Keratinocyte (primary cell): ENCODE measurements at places on chromosomes 4 and X. TPM values are rescaled to one million over a fixed set of nuclear protein-coding genes. Genes with fewer than 3 reads are reported as not detected.

The RHOXF2B gene
- 0.03 TPM in 1 of 3 replicates, not detected in the others for polyA plus RNA-seq

DNA sequence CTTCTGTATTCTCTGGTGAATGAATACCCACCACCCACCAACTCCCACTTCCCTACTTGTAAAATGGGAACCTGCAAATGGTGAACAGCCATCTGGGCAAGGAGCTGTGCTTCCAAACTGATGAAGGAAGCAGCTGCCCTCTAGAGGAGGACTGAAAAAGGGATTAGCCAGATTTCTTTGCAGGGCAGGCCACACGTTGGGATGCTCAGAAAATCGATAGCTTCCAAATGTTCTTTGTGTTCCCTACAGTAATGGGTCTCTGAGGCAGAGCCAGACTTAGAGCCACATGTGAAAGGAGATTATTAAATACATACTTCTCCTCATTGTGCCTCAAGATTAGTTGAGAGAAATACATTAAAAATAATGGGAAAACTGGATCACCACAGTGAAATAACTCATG, 39.3 kb upstream of the LPAR4 start:
- H3K4me3 ChIP-seq = no peak overlapping the region
- no peak overlapping the region for H3K27ac ChIP-seq
- H3K27me3 ChIP-seq = no peaks in the 10 kb centered on the region
- DNase-seq = no peak
- H3K4me1 ChIP-seq = no peaks in the 10 kb centered on the region
- H3K36me3 ChIP-seq = no peaks in the 10 kb centered on the region

GRCh38 chr4:141576585-141577110, 59.7 kb upstream of the IL15 start:
- no peak for DNase-seq
- no peaks in the 10 kb centered on the region for H3K27me3 ChIP-seq
- no peak overlapping the region for H3K4me3 ChIP-seq
- H3K4me1 ChIP-seq = no peaks in the 10 kb centered on the region
- no peaks in the 10 kb centered on the region for H3K36me3 ChIP-seq

The H2BW2 gene
- not detected in 3 replicates for polyA plus RNA-seq

DNA sequence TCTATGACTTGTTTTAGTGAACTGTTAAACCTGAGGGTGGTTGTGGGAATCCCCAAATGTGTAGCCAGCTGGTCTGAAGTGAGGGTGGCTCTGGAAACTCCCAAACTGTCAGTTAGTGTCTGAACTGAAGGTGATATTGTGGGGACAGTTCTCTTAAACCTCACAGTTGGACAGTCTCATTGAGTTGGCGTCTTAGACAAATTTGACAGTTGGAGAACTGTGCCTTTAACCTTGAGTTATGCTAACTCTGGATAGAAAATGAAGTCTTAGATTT, 20.7 kb upstream of the CTSO start:
- no peaks in the 10 kb centered on the region for H3K27me3 ChIP-seq
- H3K27ac ChIP-seq = no peak overlapping the region
- H3K36me3 ChIP-seq = no peaks in the 10 kb centered on the region

The FOXO4 gene
- 1.5 to 3.2 TPM (median 1.6 TPM) in 3 replicates for polyA plus RNA-seq

The TBC1D8B gene
- polyA plus RNA-seq = 3.3 to 5.4 TPM (median 4.2 TPM) in 3 replicates

DNA sequence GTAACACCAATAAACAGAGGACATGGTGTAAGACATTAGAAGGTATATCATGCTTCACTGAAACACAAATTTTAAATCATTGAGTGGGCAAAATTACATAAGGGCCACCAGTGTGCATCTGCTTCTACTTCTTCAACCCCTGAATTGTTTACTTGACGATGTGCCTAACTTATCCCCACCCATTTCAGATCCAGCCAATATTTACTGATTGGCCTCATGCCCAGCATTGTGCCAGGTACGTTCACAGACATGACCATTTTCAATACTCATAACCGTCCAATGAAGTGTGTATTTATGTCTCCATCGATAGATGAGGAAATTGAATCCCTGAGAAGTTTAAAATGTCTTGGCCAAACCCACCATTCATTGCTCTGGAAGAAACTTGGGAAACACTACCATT, 208.3 kb upstream of the MID1 start:
- H3K4me3 ChIP-seq = no peak overlapping the region
- H3K4me1 ChIP-seq = no peaks in the 10 kb centered on the region
- H3K36me3 ChIP-seq = no peaks in the 10 kb centered on the region
- no peaks in the 10 kb centered on the region for H3K27me3 ChIP-seq

DNA sequence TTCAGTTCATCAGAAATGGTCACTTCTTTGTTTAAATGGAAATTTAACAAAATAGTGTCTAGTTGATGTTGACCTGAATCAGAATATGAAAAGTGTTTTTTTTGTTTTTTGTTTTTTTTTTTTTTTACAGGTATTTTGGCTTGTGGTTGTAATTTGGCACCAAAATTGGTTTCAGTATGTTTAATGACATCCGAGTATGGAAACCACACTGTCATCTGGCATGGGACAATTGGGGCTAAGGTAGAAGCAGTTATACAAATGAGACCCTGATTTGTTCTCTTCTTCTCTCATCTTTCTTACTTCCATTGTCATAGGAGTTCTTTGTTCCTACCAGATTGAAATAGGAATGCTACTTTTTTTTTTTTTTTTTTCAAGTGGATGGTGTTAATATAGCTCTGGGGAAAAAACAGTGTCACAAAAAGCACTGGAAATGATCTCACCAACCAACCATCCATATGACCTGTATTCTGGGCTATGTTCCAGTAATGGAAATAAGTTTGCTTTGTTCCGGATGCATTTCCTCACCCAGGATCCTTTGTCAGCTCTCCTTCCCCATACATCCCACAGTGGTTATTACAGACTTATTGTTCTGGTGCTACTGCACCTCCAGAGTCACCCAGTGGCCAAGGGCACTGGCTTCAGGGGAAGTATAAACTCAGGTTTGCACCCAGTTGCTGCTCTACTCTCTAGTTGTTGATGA, 95.8 kb downstream of the ATXN3L start:
- peak; percentile 59 for DNase-seq
- H3K4me1 ChIP-seq = peaks cover 24% of the 10 kb centered on the region
- H3K27ac ChIP-seq = peak overlapping the region; percentile 28
- no peaks in the 10 kb centered on the region for H3K27me3 ChIP-seq

- no peaks in the 10 kb centered on the region for H3K27me3 ChIP-seq
- no peak overlapping the region for H3K27ac ChIP-seq
- H3K36me3 ChIP-seq = no peaks in the 10 kb centered on the region
- H3K4me3 ChIP-seq = peak overlapping the region; percentile 61
These were observed 640 bp downstream of the BANK1 start for GRCh38 chr4:101791182-101791558.

The TCEAL5 gene
- polyA plus RNA-seq = not detected in 3 replicates

The CXCL3 gene
- 2.9 to 10.8 TPM (median 6.3 TPM) in 3 replicates for polyA plus RNA-seq

The SRPK3 gene
- 0.08 to 0.21 TPM (median 0.10 TPM) in 3 replicates for polyA plus RNA-seq

DNA sequence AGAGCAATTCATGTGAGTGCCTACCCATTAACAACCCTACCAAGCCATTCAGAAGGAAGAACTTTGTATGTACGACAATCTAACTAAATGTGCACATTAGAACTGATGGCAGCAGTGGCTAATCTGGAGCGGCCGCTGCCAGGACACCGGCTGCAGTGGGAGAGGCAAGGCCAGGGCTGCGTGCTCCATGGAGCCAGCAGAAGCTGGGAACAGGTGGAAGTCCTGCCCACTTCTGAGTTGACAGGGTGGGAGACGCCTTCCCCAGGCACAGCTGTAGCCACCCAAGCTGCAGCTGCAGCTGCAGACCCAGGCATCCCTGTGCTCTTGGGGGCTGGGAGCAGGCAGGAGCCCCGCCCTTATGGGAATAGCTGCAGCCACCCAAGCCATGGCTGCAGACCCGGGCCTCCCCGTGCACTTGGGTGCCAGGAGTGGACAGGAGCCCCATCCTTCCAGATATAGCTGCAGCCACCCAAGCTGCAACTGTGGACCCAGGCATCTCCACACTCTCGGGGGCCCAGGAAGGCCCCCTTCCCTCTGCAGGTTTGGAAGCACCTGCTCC, 79.1 kb upstream of the DDX60 start:
- no peak overlapping the region for H3K27ac ChIP-seq
- H3K27me3 ChIP-seq = no peaks in the 10 kb centered on the region
- no peak overlapping the region for H3K4me3 ChIP-seq
- no peak for DNase-seq
- no peaks in the 10 kb centered on the region for H3K36me3 ChIP-seq

GRCh38 chrX:78754917-78755316, 7.4 kb downstream of the LPAR4 start:
- no peaks in the 10 kb centered on the region for H3K27me3 ChIP-seq
- H3K27ac ChIP-seq = no peak overlapping the region
- no peak for DNase-seq

GRCh38 chrX:16718824-16719333, 533 bp upstream of the SYAP1 start:
- DNase-seq = no peak
- H3K4me1 ChIP-seq = peaks cover 7% of the 10 kb centered on the region
- peak overlapping the region; percentile 70 for H3K4me3 ChIP-seq
- no peaks in the 10 kb centered on the region for H3K27me3 ChIP-seq

- H3K4me3 ChIP-seq = no peak overlapping the region
- no peaks in the 10 kb centered on the region for H3K27me3 ChIP-seq
- no peaks in the 10 kb centered on the region for H3K36me3 ChIP-seq
These were observed 1555.4 kb upstream of the ADGRL3 start for GRCh38 chr4:59644765-59645164.

The PABPC4L gene
- polyA plus RNA-seq = 0.18 to 0.45 TPM (median 0.39 TPM) in 3 replicates

GRCh38 chr4:128220286-128221235, 67.1 kb downstream of the PGRMC2 start:
- H3K4me3 ChIP-seq = no peak overlapping the region
- peaks cover 11% of the 10 kb centered on the region for H3K4me1 ChIP-seq
- no peak overlapping the region for H3K27ac ChIP-seq
- H3K27me3 ChIP-seq = no peaks in the 10 kb centered on the region
- H3K36me3 ChIP-seq = no peaks in the 10 kb centered on the region
- no peak for DNase-seq

DNA sequence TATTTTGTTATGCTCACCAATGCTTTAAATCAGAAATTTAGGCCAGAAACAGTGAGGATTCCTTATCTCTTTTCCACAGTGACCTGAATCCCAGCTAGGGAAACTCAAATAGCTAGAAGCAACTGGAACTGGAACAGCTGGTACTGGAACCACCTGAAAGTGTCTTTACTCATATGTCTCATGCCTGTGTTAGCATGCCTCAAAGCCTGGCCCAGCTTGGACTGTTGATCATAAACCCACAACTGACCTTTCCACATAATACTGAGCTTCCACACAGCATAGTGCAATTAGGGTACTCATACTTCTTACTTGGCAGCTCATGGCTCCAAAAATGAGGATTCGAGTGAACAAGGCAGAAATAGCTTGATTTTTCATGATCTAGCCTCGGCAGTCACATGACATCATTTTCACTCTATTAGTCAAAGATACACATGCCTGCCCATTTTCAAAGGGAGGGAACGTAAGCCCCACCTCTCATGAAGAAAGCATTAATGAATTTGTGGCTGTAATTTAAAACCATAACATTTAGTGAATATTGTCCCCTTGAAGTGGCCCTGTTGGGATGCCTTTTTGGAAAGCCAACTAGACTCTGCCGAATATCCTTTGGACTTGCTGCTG, 80.8 kb upstream of the ACSL1 start:
- no peak for DNase-seq
- H3K27me3 ChIP-seq = no peaks in the 10 kb centered on the region
- H3K4me3 ChIP-seq = no peak overlapping the region
- H3K36me3 ChIP-seq = no peaks in the 10 kb centered on the region

- DNase-seq = no peak
- H3K27me3 ChIP-seq = no peaks in the 10 kb centered on the region
- H3K36me3 ChIP-seq = peaks cover 19% of the 10 kb centered on the region
These were observed 3.8 kb upstream of the THAP9 start for GRCh38 chr4:82896755-82897154.

DNA sequence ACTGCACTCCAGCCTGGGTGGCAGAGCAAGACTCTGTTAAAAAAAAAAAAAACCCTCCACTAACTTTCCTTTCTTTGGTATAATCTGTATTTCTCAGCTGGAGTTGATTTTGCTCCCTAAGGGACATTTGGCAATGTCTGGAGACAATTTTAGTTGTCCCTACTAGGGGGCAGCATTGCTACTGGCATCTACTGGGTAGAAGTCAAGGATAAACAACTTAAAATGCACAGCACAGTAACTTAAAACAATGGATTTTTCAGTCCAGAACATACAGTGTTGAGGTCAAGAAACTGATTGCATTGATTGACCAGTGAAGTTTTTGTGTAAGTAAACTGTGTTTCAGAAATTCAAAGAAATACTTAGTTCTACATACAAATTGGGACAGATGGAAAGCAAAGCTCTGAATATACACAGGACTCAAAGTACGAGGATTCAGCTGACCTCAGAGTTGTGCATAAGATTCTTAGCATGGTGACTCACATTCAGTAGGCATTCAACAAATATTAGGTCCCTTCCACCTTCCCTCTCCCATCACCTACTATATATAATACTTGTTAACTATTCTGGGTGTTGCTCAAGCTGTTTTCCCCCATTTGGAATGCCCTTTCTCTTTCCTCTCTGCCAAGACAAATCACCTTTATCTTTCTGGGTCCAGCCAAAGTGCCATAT, 8.8 kb downstream of the DDX53 start:
- no peak for DNase-seq
- H3K4me1 ChIP-seq = no peaks in the 10 kb centered on the region
- H3K27me3 ChIP-seq = no peaks in the 10 kb centered on the region
- no peak overlapping the region for H3K27ac ChIP-seq
- no peak overlapping the region for H3K4me3 ChIP-seq
- H3K36me3 ChIP-seq = no peaks in the 10 kb centered on the region

DNA sequence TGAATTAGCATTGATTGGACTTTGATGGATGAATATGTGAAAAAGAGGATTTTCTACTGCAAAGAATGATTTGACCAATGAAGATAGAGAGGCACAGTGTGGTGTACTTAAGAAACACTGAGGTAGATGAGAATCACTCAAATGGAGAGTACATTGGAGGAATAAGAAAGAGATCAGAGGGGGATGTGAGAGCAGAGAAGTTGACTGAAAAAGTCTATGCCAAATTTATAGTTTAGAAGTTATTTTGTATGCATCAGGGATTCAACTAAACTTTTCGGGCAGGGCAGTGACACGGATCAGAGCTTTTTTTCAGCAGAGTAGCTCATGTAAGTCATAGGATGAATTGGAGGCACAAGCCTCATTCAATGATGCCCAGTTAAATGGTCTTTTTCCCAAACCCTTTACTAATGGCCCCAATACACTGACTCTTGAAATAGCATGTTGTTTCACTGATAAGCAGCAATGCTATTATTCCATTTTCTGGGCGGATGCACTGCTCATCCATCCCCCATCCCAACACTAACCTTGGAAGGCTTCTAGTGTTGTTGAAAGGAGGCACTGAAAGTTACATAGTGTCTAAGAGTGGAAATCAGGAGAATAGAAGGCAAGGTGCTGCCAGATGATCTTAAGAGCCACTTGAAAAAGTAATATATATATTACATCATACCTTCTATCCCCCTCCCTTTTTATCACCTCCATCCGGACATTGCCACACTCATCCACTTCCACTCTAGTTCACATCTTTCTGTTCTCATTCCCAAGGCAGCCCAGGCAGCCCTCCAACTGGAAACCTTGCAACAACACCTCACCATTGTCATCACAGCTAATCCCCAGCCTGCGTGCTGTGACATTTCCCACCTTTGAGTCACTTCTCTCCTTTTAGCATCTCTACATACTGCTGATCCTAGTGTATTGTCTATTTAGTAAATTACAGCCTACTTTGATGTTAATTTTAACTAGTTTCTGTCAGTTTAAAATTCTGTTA, 46.1 kb downstream of the ARHGAP24 start:
- no peak overlapping the region for H3K4me3 ChIP-seq
- no peak overlapping the region for H3K27ac ChIP-seq
- no peaks in the 10 kb centered on the region for H3K36me3 ChIP-seq
- no peak for DNase-seq
- H3K27me3 ChIP-seq = no peaks in the 10 kb centered on the region
- H3K4me1 ChIP-seq = no peaks in the 10 kb centered on the region

GRCh38 chr4:47801481-47802002, 36.3 kb downstream of the CORIN start:
- H3K4me3 ChIP-seq = no peak overlapping the region
- no peak for DNase-seq
- H3K27ac ChIP-seq = no peak overlapping the region
- H3K27me3 ChIP-seq = no peaks in the 10 kb centered on the region
